ENCODE measurements at places on chromosomes 1 and 21. TPM values are rescaled to one million over a fixed set of nuclear protein-coding genes. Genes with fewer than 3 reads are reported as not detected.

- no peaks in the 10 kb centered on the region for H3K27me3 ChIP-seq
- no peaks in the 10 kb centered on the region for H3K36me3 ChIP-seq
- DNase-seq, result no peak
- no peaks in the 10 kb centered on the region for H3K4me1 ChIP-seq
Observed at GRCh38 chr1:55679971-55680370, 464.8 kb upstream of the USP24 start.

GRCh38 chr1:207883660-207884250, 27.2 kb downstream of the CD34 start:
- no peak for DNase-seq
- H3K27me3 ChIP-seq, result no peaks in the 10 kb centered on the region
- H3K36me3 ChIP-seq, result no peaks in the 10 kb centered on the region
- no peak overlapping the region for H3K27ac ChIP-seq
- peaks cover 3% of the 10 kb centered on the region for H3K4me1 ChIP-seq

The IVL gene
- total RNA-seq, result not detected

The TMEM53 gene
- total RNA-seq, result 9.6 TPM

- H3K27me3 ChIP-seq, result no peaks in the 10 kb centered on the region
- no peak overlapping the region for H3K27ac ChIP-seq
- peaks cover 29% of the 10 kb centered on the region for H3K36me3 ChIP-seq
- no peak overlapping the region for H3K4me3 ChIP-seq
- H3K4me1 ChIP-seq, result peaks cover 30% of the 10 kb centered on the region
Observed at GRCh38 chr1:24341260-24341659, 22.1 kb downstream of the GRHL3 start.

GRCh38 chr1:98766255-98766654, 104.7 kb downstream of the SNX7 start:
- H3K27ac ChIP-seq, result no peak overlapping the region
- H3K36me3 ChIP-seq, result no peaks in the 10 kb centered on the region
- no peaks in the 10 kb centered on the region for H3K27me3 ChIP-seq
- DNase-seq, result no peak

GRCh38 chr21:45164124-45164511, 89.7 kb downstream of the ADARB1 start:
- DNase-seq, result peak; percentile 33
- peaks cover 8% of the 10 kb centered on the region for H3K36me3 ChIP-seq
- peaks cover 19% of the 10 kb centered on the region for H3K4me1 ChIP-seq
- H3K4me3 ChIP-seq, result no peak overlapping the region
- no peaks in the 10 kb centered on the region for H3K27me3 ChIP-seq

DNA sequence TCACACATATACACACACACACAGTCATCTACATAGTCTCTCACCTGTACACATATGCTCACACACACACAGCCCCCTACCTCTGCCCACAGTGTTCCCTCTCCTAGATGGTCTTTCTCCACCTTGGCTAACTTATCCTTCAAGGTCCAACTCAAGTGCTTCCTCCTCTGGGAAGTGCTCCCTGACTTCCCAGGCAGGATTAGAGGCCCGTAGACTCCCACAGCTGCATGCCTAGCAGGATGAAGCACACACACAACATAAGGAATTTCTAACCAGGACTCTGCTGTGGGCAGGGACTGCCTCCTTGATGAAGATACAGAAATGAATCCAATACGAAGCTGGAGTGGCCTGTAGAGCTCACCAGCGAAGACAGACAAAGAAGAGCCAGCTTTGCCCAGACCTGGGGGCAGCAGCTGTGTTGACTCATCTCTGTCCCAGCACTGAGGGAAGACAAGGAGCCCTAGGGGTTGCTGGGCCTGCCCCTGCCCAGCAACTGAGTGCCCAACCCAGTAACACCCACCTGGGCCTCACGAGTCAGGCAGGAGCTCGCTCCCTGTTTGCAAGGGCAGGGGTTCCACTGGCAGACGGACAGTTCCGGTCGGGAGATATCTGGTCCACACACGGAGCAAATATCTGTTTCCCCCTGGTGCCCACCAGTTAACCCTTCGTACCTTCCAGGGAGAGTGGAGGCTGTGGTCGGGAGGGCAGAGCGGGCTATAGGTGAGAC, 100.8 kb downstream of the DMRTB1 start:
- no peak overlapping the region for H3K4me3 ChIP-seq
- no peaks in the 10 kb centered on the region for H3K27me3 ChIP-seq
- peaks cover 9% of the 10 kb centered on the region for H3K36me3 ChIP-seq
- H3K4me1 ChIP-seq, result peaks cover 15% of the 10 kb centered on the region
- H3K27ac ChIP-seq, result no peak overlapping the region

DNA sequence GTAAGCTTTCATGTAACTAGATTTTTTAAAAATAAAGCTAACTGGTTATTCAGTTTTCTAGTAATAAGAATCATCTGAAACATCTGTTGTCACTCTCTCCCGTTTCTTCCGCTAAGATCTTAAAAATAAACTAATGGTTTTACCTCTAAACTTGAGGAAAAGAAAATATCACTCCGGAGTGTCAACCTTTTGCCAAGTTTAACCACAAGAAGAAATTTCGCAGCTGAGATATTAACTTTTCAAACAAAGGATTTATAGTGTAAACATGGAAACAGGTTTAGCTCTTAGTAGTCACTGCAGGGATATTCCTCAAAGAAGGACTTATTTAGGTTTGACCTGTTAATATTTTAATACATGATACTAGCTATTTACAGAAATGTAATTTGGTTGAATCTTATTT, 954.9 kb downstream of the ADGRL2 start:
- H3K27ac ChIP-seq, result no peak overlapping the region
- DNase-seq, result no peak
- no peaks in the 10 kb centered on the region for H3K4me1 ChIP-seq
- H3K27me3 ChIP-seq, result no peaks in the 10 kb centered on the region
- H3K36me3 ChIP-seq, result no peaks in the 10 kb centered on the region

GRCh38 chr1:116763787-116764465, 9.7 kb downstream of the CD2 start:
- no peaks in the 10 kb centered on the region for H3K36me3 ChIP-seq
- H3K27me3 ChIP-seq, result no peaks in the 10 kb centered on the region

GRCh38 chr1:78664763-78665162, 15.1 kb downstream of the IFI44 start:
- H3K27ac ChIP-seq, result no peak overlapping the region
- no peaks in the 10 kb centered on the region for H3K4me1 ChIP-seq
- H3K27me3 ChIP-seq, result no peaks in the 10 kb centered on the region
- H3K4me3 ChIP-seq, result no peak overlapping the region
- DNase-seq, result no peak

GRCh38 chr1:12244078-12244477, 14.2 kb downstream of the VPS13D start:
- peaks cover 23% of the 10 kb centered on the region for H3K36me3 ChIP-seq
- H3K27me3 ChIP-seq, result no peaks in the 10 kb centered on the region
- no peak overlapping the region for H3K4me3 ChIP-seq
- H3K4me1 ChIP-seq, result no peaks in the 10 kb centered on the region
- no peak for DNase-seq
- no peak overlapping the region for H3K27ac ChIP-seq

GRCh38 chr1:33633019-33633801, 160.8 kb downstream of the ZSCAN20 start:
- no peaks in the 10 kb centered on the region for H3K27me3 ChIP-seq
- peaks cover 6% of the 10 kb centered on the region for H3K4me1 ChIP-seq
- no peak overlapping the region for H3K4me3 ChIP-seq
- peak; percentile 97 for DNase-seq
- H3K36me3 ChIP-seq, result peaks cover 36% of the 10 kb centered on the region

The C1QB gene
- 39.1 TPM for total RNA-seq

- H3K27ac ChIP-seq, result peak overlapping the region; percentile 59
- H3K4me3 ChIP-seq, result no peak overlapping the region
- H3K4me1 ChIP-seq, result peaks cover 15% of the 10 kb centered on the region
- no peaks in the 10 kb centered on the region for H3K36me3 ChIP-seq
Observed at GRCh38 chr1:67947114-67947513, 103.3 kb downstream of the DIRAS3 start.

The THEM4 gene
- 16.8 TPM for total RNA-seq

DNA sequence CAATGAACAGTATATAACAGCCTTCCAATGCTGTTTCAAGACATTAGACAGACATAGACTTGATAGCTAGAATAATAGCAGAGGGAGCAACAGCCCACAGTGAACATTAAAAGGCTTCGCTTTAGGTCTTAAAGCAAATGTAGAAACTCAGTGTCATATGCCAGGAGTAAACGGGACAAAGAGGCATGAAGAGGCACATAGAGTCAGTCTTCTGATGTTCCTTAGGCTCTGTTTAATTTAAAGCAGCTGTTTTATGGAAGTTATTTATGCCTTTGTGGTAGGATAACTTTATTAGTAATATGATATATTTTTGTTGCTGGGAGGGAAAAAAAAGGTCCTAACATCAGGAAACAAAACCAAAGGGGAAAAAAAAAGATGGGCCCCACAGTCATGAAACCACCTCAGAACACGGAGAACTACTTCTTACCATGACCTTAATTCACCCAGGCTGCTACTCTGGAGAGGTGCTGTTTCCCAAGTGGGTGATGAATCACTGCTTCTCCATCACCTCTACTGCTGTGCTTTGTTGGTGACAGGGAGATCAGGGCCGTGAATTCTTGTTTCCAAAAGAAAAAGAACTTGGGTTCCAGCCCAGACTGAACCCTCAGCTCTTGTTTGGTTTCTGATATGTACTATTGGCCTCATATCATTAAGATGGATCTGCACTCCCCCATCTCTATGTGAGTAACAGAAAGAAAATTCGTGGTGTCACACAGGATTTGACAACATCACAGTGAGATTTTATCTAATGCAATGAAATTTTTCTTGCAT, 616.9 kb downstream of the KIF26B start:
- no peak for DNase-seq
- no peaks in the 10 kb centered on the region for H3K4me1 ChIP-seq
- H3K27me3 ChIP-seq, result no peaks in the 10 kb centered on the region

GRCh38 chr1:7346070-7346596, 425.0 kb upstream of the VAMP3 start:
- H3K27me3 ChIP-seq, result no peaks in the 10 kb centered on the region
- H3K4me3 ChIP-seq, result no peak overlapping the region
- peaks cover 23% of the 10 kb centered on the region for H3K4me1 ChIP-seq
- no peak for DNase-seq

DNA sequence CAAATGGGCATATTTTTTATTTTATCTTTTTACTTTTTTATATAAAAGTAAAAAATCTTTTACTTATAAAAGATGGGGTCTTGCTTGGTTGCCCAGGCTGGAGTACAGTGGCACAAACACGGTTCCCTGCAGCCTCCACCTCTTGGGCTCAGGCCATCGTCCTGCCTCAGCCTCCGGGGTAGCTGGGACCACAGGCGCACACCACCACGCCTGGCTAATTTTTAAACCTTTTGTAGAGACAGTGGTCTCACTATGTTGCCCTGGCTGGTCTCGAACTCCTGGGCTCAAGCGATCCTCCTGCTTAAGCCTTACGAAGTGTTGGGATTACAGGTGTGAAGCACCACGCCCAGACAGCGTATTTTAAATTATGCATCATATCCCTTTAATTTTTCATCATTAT, 986 bp downstream of the H6PD start:
- H3K36me3 ChIP-seq, result peaks cover 3% of the 10 kb centered on the region
- no peaks in the 10 kb centered on the region for H3K27me3 ChIP-seq
- H3K27ac ChIP-seq, result peak overlapping the region; percentile 73
- peaks cover 27% of the 10 kb centered on the region for H3K4me1 ChIP-seq

DNA sequence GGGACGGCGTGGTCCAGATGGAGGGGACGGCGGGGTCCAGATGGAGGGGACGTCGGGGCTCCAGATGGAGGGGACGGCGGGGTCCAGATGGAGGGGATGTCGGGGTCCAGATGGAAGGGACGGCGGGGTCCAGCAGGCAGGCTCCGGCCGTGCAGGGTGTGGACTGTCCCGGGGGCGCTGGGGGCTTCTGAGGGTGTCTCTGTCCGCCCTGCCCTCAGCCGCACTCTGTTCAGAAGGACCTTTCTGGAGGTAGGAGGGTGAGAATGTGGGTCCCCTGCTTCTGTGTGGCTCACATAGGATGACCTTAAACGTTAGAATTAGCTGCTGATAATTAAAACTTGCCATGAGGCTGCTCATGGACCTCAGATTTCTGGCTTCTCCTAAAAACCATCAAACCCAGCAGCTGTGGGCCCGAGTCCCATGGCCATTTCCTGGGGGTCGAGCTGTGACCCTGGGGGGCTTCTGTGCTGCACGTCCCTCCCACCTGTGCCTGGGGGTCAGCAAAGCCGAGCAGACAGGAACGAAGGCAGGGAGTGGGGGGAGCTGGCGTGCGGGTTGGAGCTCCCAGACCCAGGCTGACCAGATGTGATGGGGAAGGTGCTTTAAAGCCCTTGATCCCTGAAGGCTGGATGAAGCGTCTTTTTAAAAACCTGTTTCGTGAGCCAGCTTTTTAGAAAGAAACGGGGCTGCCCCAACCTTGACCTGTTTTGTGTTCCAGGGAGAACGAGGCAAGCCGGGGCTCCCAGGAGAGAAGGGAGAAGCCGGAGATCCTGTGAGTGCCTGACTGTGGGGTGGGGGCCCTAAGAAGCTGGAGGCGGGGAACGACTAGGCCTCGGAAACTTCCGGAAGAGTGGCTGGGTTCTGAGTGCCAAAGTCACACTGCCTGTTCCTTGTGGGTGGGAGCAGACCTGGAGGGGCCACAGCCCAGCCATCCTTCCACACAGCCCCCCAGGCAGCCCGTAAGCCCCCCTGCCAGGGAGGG, 7.1 kb downstream of the COL6A1 start:
- peaks cover 91% of the 10 kb centered on the region for H3K36me3 ChIP-seq
- no peak for DNase-seq
- no peaks in the 10 kb centered on the region for H3K27me3 ChIP-seq
- H3K4me1 ChIP-seq, result no peaks in the 10 kb centered on the region
- no peak overlapping the region for H3K27ac ChIP-seq

The CFAP107 gene
- total RNA-seq, result 2.3 TPM

DNA sequence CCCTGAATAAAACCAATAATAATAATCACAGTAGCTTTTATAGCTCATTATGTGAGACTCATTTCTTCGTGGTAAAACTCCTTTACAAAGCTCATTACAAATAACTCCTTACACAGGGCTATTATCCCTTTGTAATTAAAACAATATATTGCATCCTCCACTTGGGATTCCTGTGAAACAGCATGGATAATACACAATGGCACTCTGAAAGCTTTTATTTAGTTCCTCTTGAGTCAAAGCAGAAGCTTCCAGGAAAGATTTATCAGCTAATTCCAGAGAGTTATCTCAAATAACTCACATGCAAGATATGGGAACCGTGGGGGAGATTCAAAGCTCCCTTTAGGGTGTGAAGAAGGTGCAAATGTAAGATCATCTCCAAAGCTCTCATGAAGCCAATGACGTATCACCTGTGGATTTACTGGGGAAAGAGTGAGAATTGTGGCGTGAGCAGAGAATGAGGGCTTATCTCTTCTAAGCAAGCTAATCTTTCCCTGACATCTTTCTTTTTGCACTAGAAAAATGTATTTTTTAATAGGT, 60.4 kb upstream of the GJA5 start:
- H3K4me1 ChIP-seq, result no peaks in the 10 kb centered on the region
- H3K4me3 ChIP-seq, result no peak overlapping the region
- H3K36me3 ChIP-seq, result no peaks in the 10 kb centered on the region
- H3K27ac ChIP-seq, result no peak overlapping the region
- H3K27me3 ChIP-seq, result no peaks in the 10 kb centered on the region

DNA sequence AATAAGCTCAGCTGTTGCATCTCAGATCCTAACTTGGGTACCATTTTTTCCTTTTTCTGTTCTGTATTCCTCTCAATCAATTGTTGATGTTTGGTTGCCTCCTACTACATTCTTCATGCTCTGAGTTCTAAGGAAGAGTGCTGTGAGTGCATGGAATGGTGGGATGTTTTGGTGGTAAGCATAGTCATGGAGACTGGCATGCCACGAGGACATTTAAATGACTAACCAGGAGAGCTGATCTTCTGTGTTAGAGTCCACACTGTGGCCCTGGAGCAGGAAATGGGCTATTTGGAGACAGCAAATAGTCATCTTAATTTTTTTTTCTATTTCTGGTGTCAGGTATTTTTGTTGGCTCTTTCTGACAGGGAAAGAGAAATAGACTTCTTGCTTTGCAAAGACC, 69.5 kb upstream of the HSD17B7 start:
- DNase-seq, result no peak
- H3K4me1 ChIP-seq, result no peaks in the 10 kb centered on the region
- no peak overlapping the region for H3K27ac ChIP-seq
- H3K4me3 ChIP-seq, result no peak overlapping the region

All from spinal cord (tissue), 10 donors.